ENCODE measurements at places on chromosomes 6 and 20.

- no peak for DNase-seq
Measured at GRCh38 chr6:87789198-87789899, 87.3 kb upstream of the AKIRIN2 start.

- DNase-seq: no peak
Measured at GRCh38 chr20:8213831-8214587, 81.9 kb downstream of the PLCB1 start.

DNA sequence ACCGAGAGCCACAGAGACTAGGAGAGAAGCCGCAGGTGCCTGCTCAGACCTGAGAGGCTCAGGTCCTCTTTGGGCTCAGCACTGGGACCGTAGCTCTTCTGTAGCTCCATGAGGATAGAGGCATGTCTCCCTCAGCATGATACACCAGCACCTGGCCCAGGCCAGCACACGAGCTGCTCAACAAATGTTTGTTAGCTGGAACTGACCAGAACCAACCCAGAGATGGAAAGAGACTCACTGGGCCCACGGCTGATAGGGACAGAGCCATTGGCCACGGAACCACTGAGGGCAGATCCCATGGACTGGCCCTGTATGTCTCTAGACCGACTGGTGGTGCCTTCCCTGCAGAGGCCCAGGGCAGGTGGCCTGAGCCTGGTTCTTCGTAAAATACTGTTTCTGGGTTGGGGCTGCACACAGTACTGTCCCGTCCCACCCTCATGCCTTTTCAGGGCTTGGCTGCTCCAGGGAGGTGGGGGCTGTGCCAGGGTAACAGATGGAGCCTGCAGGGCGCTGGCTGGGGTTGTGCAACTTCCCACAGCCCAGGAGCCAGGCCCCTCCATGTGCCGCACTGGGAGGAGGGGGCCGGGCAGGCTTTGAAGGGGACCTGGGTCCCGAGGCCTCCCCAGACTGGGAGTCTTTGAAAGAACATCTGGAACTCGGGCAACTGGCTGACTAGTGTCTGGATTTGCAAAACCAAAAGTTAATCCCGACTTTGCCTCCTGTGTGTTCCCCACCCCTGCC lies 5.2 kb downstream of the C20orf204 start:
- DNase-seq: no peak

DNA sequence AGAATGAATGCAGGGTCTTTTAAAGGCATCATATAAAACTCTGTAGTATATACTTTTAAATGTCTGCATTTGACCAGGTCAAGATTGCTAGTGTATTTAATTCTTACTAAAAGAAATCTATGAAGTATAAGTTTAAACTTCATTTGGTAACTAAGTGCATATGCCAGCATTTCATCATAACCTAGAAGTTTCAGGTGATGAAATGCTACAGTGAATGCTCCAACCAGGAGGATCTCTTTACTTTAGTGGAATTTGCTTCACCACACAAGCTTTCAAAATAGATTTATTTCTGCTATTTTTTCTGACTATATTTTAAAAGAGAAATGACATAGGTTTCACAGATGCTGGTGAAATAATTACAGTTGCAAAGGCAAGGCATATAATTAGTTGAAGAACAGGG lies 141.9 kb downstream of the HIVEP2 start:
- no peak for DNase-seq

DNA sequence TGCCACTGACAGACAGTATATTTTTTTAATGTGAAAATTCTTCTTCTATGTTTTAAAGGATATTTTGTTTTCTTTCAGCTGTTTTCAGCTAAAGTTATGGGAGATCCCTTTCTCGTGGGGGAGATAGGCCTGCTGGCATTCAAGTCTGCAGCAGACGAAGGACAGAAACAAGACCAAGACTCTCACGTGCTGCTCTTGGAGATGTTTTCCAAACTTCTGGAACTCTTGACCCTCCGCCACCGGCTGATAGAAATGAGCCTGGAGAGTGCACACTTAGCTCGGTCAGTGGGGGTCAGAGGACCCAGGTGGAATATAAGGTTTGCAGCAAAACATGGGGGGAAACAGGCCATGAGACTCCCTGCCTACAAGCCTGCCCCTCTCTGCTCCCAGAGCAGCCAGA lies 120.5 kb downstream of the CD164 start:
- DNase-seq: no peak

DNA sequence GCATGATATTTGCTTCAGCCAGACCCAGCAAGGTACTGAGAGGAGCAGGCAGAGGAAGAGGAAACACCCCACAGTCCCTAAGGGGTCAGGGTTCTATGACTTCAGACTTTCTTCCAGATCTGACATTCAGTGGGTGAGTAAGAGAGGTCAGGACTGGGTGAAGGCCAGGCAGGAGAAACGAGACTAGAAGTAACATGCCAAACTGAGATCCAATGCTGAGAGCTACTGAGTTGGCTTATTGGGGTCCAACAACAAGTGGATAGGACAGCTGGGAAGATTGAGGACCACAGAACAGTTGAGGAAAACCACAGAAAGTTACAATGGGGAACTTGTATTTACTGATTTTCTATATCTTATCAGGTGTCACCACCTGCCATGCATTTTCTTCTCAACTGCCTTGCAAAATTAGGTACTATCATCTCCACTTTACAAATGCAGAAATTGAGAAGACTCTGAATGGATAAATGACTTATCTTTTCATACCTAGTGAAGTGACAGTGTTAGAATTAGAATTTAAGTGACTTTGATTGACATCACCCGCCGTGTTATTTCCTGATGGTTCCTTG lies 43.8 kb upstream of the HIVEP1 start:
- no peak for DNase-seq
